ENCODE measurements at places on chromosomes 3 and 15.
A peak's percentile ranks its signal among the peaks of the same experiment; 100 is the strongest.

DNA sequence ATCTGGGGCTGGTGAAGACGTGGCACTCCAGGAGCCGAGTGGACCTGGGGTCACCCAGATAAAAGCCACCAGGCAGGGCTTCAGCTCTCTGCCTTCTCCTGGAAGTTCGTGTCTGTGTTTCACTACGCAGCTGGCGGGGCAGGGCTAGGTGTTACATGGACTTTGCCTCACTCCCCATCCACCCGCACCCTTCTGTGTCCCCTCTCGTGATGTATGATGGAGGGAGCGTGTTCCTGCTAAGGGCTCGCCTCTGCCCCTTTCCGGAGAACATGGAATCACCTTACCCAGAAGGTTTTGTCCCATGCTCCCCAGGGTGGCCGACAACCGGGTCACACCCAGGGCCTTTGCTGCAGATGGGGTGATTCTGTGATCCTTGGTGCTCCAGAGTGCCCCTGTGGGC lies 96.2 kb downstream of the GABRG3 start:
- DNase-seq, result no peak

GRCh38 chr3:181470349-181470748 lies 241.4 kb upstream of the SOX2 start:
- DNase-seq, result no peak

GRCh38 chr3:32120471-32120870 lies 14.1 kb downstream of the GPD1L start:
- no peak for DNase-seq

GRCh38 chr3:174125267-174125824 lies 727.8 kb downstream of the NLGN1 start:
- no peak for DNase-seq

- no peak for DNase-seq
Measured at GRCh38 chr3:88410259-88410658, 260.5 kb downstream of the C3orf38 start.

DNA sequence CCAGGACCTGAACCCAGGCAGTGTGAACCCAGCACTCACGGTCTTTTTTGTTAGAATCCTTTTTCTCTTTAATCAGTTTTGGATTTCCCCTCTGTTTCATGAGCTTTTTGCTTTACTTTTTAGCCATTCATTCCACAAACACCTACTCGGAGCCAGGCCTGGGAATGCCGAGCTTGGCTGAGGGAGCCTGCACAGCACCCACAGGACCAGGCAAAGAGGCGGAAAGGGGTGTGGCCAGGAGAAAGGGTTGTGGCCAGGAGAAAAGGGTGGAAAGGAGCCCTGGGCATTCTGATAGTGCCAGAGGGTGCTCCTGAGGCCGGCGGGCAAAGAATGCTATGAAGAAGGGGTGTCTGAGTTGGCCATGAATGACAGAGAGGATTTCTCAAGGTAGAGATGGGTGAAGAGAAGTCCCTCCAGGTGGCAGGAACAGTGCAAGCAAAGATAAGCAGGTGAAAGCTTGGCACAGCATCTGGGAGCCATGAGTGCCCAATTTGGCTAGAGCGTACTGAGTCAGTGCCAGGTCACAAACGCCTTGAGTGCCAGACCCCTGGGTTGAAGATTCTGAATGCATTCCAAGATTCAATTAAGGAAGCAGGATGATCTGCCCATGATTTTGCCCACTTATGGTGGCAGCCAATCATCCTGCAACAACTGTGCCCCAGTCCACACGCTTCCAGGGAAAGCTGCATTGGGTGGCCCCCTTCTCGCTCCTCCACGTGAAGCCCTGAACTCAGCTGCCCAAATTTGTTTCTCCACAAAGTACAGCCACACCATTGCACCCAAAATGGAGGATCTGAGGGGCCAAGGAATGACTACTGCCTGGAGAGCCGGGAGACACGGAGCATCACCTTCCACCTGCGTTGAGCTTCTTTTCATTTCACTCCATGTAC lies 157.2 kb downstream of the XXYLT1 start:
- DNase-seq, result no peak

DNA sequence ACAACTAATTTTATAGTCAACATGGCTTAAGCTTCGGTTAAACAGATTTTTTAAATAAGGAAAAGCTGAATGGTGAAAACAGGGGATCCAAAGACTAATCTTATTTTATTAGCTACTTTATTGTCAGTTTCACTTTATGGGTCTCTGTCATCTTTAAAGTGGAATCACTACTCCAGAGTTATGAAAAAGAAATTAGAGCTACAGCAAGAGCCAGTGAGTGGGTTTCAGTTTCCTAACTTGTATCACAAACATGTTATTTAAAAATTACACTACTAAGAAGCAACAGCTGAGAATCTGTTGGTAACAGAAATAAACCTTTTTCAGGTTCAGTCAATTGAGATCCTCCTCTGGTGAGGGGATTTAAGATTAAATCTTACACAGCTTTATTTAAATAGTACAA lies 10.0 kb downstream of the PHC3 start:
- no peak for DNase-seq

DNA sequence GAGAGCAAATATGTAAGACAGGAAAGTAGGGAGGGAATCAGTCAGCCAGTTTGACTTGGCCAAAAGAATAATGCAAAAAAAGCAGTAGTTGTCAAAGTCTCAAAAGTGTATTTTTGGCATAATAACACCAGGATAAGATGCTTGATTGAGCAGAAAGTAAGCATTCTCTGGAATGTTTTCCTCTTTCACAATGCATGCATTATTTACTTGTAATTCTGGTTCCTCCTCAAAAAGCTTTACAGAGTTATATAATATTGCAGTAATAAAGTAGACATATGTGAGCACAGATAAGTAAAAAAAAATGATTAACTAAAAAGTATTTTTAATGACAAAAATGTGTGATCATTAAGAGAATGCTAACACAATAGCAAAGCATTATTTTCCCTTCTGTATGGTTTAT lies 285.9 kb upstream of the BCHE start:
- DNase-seq, result no peak

DNA sequence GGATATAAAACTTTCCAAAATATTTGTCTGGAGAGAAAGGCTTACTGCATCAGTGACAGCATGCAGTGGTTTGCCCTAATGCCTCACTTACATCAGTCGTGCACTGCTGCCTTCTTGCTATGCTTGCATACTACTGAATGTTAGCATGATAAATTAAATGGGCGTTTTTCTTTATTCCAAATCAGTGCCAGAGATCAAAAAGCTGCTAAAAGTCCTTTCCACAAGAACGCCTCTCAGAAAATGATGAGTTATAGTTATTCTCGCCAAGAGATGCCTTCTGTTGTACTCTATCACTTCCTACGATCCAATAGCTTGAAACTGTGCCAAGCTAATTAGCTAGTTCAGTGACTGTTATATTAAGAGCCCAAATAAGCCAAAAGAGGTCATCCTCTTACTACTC lies 345.8 kb upstream of the ROBO2 start:
- no peak for DNase-seq

GRCh38 chr3:192121923-192122322 lies 605.4 kb downstream of the FGF12 start:
- DNase-seq, result no peak

DNA sequence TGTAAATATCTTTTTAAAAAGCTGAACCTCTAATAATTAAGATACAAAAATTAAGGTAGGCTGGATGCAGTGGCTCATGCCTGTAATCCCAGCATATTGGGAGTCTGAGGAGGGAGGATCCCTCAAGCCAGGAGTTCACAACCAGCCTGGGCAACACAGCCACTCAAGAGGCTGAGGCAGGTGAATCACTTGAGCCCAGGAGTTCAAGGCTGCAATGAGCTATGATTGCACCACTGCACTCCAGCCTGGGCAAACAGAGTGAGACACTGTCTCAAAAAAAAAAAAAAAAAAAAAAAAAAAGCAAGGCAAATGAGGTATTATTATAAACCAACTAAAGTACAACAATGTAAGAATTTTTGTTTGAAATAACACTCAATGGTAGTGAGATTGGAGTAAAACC lies 47.6 kb downstream of the EFHB start:
- DNase-seq, result peak; percentile 70

DNA sequence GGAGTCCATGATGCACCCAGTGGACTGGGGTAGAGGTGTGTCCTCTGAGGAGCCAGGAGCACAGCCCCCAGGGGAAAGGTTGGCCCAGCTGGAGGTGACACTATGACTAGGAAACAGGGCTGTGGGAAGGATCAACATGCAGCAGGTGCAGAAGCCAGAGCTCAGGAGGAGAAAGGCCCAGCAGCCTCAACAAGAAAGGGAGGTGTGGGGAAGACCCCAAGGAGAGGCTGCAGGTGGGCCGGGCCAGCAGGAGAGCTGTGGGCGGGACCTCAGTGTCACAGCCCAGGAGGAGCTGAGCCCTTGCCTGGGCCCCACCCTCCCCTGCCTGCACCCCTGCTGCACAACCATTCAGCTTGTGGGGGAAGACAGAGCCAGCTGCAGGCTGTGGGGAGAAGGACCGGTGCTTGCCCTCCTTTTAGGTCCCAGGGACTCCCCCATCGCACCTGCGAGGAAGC lies 18.4 kb upstream of the KLF13 start:
- DNase-seq, result peak; percentile 56

DNA sequence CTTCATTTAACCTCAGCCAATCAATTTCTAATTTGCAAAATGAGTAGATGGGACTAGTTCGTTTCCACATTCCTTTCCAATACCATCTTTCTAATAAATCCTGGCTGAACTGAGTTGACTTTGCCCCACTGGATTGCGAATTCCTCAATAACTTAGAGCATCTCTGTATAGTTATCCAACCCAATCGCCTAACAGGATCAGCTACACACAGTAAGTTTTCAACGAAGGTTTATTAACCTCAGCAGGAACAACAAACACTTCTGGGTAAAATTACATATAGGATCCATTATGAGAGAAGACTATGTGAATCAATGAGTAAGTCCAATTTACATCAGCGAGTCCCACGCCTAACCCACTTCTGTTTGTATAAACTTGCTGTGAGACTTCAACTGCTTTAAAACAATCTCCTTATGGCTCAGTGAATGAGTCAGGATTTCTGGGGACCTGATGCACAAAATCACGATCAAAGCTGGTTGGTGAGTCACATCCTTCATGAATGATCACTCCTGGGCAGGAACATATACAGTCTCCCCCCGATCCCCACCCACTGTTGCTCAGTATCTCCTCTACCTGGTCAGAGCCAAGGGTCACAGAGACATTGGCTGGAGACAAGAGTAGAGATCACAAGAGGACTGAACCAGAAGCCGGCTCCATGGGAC lies 142.8 kb downstream of the EDEM1 start:
- DNase-seq, result no peak

DNA sequence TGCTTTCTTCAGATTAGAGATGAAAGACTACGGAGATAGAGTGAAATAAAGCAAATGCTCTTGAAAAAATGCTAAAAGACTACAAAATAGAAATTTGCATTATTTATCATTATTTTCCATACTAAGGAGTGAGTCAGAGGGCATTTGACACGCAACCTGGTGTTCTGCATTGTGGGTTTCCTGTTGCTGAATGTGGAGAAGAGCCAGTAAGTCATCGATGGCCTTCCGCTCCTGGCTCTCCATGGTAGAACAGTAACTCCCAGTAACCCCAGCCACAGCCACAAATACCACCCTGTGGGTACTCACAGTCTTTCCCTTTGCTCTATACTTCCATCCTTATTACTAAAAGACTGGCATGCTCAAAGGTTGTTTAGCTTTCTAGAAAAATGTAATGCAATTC lies 61.5 kb downstream of the CGGBP1 start:
- no peak for DNase-seq

- DNase-seq, result no peak
Measured at GRCh38 chr15:65374821-65375401, 2.9 kb downstream of the IGDCC3 start.

GRCh38 chr3:11818033-11818432 lies 28.7 kb downstream of the TAMM41 start:
- DNase-seq, result no peak

DNA sequence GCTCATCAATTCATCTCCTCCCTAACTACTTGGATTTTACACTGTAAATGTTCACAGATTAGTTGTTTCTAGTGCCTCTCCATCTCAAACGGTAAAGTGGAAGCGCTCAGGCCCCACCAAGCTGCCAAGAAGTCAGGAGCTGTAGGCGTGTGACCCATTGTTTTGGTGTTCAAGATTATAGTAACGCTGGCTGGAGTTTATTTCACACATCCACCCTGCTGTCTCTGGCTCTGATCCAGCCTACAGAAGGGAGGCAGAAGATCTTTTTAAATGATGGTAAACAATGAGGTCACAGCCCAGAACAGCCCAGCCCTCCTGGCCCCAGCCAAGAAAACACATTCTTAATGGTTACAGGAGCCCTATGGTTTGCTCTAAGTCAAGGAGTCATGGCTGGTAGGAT lies 25.7 kb upstream of the GALNT15 start:
- DNase-seq, result no peak

DNA sequence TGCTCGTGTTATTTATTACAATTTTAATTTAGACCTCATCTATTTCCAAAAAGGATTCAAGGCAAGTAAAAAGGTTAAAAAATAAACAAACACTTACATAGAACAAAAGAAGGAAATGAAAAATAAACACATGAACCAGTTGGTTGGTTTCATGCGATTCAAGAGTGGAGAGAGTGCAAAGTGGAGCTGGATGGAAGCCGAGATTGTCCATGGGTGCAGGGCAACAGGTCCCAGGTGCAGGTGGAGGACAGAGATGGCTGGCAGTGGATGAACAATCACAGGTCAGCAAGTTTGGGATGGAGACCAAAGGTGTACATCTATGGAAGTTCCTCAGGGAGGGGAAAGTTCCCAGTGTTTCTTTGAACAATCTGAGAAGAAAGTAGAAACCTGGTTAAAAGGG lies 11.6 kb upstream of the SEMA5B start:
- no peak for DNase-seq

DNA sequence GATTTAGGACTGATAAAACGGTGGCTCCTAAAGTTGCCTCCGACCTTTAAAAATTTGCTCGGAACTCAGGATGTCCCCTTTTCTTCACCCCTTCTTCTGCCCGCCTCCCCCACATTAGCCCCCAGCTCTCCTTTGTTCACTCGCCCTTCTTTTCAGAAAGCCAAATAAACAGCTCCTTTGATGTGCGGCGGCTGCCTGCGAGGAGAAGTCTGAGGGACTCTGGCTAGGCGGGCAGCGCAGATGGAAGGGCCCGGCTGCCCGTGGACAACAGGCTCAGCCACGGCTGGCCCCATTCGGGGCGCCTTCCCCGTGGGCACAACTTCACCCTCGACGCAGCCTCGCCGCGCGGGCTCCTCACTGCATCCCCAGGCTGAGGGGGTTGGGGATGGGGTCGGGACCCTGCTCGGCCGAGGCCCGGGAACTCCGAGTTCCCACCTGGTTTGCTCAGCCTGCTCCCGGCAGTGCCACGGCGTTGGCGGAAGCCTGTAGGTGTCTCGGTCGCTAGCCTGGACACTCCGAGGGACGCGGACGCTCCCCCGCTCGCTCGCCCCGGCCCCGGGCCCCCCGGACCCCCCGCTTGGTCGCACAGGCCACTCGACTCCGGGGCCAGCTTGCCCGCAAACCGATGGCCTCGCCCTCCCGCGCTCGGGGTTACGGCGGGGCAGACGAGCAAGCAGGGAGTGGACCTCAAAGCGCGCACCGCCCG lies 897 bp upstream of the TLE3 start:
- DNase-seq, result peak; percentile 58

Measured in upper lobe of left lung (tissue), 6 donors.